Right cardiac atrium (tissue), 5 donors: ENCODE measurements at places on chromosomes 5 and 9. TPM values are rescaled to one million over a fixed set of nuclear protein-coding genes. Genes with fewer than 3 reads are reported as not detected.

The MAST4 gene
- total RNA-seq = 52.4 TPM

The NFX1 gene
- 29.2 TPM for total RNA-seq

The CCNO gene
- not detected for total RNA-seq

The SLC6A7 gene
- not detected for total RNA-seq

The PCDHA2 gene
- not detected for total RNA-seq

The LRRC70 gene
- total RNA-seq = 2.5 TPM

The INSL6 gene
- not detected for total RNA-seq

The TMEM252 gene
- not detected for total RNA-seq

The CD180 gene
- total RNA-seq = 1.4 TPM

The F12 gene
- total RNA-seq = 0.23 TPM

The TMEM167A gene
- total RNA-seq = 78.0 TPM

The PCDHA1 gene
- not detected for total RNA-seq

The FRRS1L gene
- 5.9 TPM for total RNA-seq

The FAM163B gene
- 5.4 TPM for total RNA-seq

The ENTPD8 gene
- total RNA-seq = not detected

The CDH10 gene
- total RNA-seq = 1.4 TPM
